ENCODE measurements at places on chromosomes 6 and 20. TPM values are rescaled to one million over a fixed set of nuclear protein-coding genes. Genes with fewer than 3 reads are reported as not detected.

GRCh38 chr6:12026120-12026519 is 14.0 kb downstream of the HIVEP1 start:
- DNase-seq: no peak

- DNase-seq: no peak
These were observed 5.6 kb downstream of the ANKS1A start for GRCh38 chr6:34894693-34895092.

GRCh38 chr6:14559746-14560536 is 442.4 kb downstream of the CD83 start:
- DNase-seq: no peak

- no peak for DNase-seq
These were observed 151.0 kb upstream of the RPS6KA2 start for GRCh38 chr6:166778046-166778445.

DNA sequence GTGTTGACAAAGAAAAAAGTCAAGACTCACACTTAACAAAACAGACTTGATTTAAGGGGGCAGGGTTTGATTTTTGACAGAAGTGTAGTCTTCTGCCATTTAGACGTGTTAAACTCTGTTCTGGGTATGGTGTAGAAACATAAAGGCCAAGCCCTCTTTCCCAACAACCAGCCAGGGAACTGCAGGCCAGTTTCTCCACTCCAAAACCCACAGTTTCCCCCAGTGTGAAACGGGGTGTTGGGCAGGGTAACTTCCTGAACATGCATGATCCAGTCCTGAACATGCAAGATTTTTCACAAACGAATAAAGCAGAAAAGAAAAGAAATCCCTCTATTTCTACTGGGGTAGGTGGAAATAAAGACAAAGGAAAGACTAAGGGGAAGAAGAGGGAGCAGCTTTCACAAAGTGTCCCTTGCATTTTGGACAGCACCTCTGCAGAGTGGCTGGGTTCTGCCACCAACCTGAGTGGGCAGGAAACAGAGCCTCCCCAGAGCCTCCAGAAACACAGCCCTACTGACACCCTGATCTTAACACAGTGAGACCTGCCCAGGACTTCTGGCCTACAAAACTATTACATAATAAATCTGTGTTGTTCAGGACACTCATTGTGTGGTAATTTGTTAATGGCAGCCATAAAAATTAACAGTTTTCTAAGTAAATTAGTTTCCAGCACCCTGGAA is 7.5 kb downstream of the APMAP start:
- no peak for DNase-seq

- no peak for DNase-seq
These were observed 14.7 kb downstream of the FOXQ1 start for GRCh38 chr6:1326535-1327121.

GRCh38 chr6:150668900-150669302 is 69.2 kb downstream of the PLEKHG1 start:
- no peak for DNase-seq

DNA sequence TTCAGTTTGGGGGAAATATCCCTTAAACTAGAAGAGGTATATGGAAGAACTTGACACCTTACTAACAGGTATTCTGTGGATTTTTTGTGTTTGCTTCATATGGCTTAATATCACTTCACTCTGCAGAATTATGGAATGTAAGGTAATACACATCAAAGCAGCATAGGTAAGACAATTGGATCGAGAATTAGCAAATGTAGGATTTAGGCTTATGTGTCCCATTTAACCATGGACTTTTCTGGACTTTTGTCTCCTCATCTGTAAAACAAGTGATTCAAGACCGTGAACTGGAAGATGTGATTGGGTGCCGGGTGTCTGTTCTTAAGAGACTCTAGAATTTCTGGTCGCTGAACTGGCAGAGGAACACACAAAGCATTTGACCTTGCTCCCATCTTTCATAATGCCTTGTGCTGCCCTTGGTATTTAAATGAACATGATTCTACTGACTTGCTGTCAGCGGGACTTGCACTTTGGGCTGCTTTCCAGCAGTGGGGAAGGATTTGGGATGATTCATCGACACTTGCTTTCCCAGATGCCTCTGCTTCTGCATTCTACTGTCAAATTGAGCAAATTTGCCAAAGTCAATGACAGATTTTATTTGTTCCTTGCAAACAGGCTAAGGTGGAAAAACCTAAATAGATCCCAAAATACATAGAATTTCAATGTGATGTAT is 199.8 kb downstream of the PLCB1 start:
- DNase-seq: no peak

DNA sequence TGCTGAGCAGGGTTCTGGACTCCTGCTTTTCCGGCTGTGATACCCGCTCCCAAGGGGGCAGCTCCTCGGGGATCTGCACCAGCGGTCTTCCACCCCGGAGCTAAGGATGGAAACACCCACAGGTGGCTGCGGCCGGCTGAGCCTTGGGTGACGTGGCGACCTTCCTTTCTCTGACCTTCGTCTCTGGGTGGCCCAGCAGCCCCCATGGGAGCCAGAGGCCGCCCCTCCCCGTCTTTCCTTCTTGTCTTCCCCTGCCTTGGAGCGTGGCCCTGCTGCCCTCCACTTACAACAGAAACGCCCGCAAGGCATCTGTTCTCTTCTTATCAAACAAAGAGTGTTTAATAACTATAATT is 405.7 kb downstream of the TAF4 start:
- DNase-seq: no peak

The C20orf144 gene
- total RNA-seq: 0.06 TPM

The BCAS1 gene
- total RNA-seq: not detected

The ELOVL4 gene
- 5.5 TPM for total RNA-seq

The SDCBP2 gene
- total RNA-seq: 2.9 TPM

The ARID1B gene
- total RNA-seq: 13.6 TPM

The WFDC12 gene
- not detected for total RNA-seq

The CGA gene
- not detected for total RNA-seq

The DUSP15 gene
- total RNA-seq: 0.11 TPM

The LAMA2 gene
- 112 TPM for total RNA-seq

The ZNF334 gene
- 0.11 TPM for total RNA-seq

Measured in LHCN-M2 (cell line).